ENCODE measurements at places on chromosomes 7 and 10.

DNA sequence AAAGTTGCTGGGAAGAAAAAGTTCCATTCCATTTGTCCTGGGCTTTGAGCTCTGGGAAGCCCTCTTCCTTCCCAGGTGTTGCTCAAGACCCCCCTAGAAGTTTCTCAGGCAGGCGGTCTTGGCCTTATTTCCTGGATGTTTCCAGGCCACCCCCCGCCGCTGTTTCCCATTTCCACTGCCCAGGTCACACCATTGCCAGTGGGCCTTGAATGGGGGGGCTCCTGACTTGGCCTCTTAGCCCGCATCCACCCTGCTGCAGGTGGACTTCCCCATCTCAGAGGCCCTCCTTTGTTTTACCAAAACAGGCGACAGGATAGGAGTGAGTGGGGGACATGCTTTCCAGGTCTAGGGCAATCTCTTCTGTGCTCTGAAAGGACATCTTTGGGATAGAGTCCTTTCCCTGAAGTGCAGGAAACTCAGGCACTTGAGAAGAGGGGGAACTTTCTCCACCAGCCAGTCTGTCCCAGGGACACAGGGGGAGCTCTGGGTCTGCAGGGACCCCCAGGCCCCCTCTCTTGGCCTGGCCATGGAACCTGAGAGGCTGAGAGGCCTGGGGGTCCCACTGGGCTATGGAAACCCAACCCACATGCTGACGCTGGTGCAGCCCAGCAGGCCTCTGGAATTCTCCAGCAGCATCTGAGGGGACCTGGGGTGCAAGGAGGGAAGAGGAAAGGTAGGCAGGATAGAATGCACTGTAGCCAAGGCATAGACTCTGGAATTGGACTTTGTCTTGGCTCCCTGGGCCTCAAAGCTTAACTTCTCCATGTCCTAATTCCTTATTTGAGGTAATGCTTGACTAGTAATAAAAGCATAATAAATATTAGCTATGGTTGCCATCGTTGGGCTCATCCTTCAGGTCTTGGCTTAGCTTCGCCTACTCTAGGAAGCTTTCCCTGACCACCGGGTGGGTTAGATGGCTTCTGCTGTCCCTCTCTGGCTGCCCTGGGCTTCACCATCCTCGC, 17.6 kb downstream of the NEURL1 start:
- DNase-seq = no peak

DNA sequence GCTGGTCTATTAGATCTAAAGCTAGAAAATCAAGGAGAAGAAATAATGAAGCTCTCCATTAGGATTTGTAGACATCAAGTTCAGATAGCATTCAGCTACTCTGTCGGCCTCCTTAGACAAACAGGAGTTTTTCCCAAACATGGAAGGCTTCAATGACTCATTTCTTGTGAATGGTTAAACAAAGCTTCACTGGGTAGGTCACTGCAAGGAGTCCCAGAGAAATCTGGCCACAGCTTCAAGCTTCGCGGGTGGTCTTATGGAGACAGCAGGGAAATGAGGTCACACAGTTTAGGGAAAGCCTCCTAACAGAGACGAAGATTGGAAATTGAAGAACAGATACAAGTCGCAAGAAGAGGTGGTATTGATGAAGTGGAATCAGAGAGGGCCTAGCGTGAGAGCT, 22.6 kb upstream of the LRRC72 start:
- no peak for DNase-seq

DNA sequence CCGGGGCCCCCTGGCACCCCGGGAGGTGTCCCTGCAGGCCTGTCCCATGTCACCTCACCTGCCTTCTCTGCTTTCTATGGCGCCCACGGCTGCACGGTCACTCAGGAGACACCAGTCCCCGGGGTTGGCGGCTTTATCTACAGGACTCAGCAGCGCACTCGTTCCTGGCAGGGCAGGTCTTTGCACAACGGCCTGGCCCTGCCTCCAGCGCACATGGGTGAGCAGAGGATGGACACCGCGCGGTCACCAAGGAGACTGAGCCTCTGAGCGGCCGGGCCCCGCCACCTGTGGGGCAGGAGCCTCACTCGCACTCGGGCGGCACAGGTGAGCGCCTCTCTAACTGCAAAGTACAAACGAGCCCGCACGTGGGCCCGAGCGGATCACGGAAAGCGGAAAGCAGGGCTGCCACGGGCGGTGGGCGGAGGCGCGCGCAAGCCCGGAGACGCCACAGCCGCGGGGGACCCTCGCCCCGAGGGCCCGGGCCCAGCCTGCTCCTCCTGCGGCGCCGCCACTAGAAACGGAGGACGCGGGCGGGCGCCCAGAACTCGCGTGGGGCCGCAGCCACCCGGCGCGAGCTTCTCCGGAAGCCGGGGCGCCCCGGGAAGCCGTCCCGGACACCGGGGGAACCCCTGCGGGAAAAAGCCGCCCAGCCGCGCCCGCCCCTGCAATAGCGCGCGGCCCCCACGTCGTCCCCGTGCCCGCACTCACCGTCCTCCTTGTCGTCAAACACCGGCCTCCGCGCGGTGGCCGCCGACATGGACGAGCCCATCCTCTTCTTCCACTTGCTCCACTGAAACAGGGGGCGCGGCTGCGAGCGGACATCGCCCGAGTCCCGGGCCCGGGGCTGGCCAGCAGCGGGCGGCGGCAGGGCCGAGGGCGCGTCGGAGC, 642 bp downstream of the STK32C start:
- DNase-seq = no peak

DNA sequence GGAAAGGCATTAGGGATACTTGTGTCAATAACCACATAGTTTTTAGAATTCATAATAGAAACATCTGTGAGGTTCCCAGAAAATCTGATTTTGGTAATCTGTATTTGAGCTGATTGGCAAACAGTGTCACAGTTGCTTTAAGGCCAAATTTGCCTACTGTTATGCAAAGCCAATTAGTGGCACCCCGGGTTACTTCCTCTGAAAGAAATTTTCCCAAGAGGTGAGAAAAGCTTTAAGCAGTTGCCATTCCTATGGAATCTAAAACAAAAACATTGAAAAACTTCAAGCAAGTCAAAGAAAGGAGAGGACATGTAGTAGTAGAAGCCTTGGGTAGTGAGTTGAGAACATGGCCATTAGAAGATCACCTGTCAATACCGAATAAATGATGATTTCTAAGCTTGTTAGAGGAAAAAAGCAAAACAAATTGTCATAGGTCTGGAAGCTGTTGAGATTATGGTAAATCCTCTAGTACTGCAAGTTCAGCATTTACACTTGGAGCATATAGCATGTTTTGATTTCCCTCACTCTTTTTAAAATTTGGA, 176.8 kb downstream of the TWIST1 start:
- no peak for DNase-seq

DNA sequence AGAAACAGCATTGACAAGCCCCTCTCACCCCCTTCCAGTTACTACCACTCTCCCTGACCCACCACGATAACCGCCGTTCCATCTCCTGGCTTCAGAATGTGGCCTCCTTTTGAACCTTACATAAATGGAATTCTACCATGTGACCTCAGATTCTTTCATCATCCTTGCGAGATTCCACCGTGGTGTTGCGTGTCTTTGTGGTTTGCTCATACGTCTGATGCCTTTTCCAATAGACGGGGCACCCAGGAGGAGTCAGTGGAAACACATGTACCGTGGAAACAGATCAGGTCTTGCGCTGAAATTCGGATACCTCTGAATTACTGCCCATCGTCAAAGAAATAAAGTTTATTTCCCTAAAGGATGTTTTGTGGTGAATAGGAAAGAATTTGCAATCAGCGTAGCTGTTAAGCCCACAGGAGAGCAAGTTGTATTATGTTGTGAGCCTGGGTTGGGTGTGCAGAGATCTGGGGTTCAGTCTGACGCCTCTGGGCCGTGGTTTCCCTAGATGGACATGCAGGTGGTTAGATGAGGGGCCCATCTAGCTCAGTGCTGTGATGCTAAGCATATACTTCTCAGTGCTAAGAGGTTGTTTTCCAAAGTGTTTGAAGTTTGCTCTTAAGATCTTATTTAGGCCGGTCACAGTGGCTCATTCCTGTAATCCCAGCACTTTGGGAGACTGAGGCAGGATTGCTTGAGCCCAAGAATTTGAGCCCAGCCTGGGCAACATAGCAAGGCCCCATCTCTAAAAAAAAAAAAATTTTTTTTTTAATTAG, 29.1 kb downstream of the GTF2IRD1 start:
- no peak for DNase-seq

GRCh38 chr10:103350175-103350516, 794 bp downstream of the PCGF6 start:
- no peak for DNase-seq

DNA sequence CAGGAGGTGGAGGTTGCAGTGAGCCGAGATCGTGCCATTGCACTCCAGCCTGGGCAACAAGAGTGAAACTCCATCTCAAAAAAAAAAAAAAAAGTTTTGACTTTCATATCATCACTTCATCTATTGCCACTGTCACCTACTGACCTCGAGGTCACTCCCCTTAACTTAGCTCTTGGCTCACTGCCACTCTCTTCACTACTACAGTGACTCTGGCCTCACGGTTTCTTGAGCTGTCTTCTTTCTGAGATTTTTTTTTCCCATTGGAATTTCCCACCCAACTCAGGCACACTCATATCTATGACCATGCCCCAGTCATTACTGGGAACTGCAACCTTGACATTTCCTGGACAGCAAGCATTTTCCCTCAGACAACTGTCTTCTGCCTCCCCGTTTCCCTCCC, 42.6 kb upstream of the C7orf33 start:
- no peak for DNase-seq

DNA sequence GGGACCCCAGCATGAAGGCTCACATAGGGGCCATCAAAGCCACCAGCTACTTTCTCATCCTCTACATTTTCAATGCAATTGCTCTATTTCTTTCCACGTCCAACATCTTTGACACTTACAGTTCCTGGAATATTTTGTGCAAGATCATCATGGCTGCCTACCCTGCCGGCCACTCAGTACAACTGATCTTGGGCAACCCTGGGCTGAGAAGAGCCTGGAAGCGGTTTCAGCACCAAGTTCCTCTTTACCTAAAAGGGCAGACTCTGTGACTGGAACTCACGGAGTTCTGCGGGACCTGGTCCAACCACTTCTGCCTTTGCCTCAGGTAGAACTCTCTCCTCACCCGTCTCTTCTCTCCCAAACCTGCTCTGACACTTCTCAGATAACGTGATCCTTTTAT, 945 bp downstream of the TAS2R40 start:
- no peak for DNase-seq

DNA sequence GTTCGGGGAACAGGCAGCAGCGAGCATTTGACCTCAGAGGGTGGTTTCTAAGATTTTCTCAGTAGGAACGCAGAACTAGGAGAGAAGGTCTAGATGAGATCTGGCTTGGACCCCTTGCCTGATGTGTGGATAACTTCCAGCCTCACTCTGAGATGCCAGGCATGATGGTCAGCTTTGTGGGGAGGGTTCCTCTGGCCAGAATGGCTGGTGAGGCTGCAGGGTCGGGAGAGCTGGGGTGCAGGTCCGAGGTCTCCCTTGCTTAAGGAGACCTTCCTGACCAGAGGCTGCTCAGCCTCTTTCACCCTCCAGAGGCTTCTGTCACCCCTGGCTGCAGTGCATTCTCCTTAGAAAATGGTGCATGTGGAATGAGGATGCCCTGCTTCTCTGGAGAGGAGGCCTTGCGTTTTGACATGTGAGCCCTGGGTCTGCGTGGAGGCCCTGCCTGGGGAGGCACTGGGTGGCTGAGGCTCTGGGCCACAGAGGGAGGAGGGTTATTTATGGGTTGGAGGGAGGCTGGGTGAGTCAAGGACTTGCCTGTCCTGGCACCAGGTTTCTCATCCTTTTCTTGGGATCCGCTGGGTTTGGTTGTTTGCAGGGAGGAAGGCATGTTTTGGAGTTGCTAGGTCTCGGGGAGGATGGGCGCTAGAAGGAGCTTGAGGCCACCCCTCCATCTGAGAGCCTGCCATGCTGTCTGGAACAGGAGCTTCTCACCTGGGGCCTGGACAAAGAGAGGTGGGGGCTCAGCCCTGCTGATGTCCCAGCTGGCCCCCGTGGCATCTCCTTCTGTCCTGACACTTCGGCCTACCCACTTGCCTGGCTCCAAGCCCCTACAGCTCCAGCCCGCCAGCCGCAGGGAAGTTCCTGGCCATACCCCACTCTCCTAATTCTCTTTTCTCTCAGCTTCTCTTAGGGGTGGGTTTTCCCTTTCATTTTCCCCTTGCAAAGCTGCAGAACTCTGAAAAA, 3.9 kb downstream of the FAM241B start:
- DNase-seq = no peak

- DNase-seq = no peak
These were observed 484.8 kb upstream of the DPP6 start for GRCh38 chr7:153567426-153567825.

GRCh38 chr7:69889976-69890351, 291.7 kb downstream of the AUTS2 start:
- DNase-seq = no peak

GRCh38 chr10:114825513-114826253, 4.1 kb downstream of the FHIP2A start:
- DNase-seq = no peak

DNA sequence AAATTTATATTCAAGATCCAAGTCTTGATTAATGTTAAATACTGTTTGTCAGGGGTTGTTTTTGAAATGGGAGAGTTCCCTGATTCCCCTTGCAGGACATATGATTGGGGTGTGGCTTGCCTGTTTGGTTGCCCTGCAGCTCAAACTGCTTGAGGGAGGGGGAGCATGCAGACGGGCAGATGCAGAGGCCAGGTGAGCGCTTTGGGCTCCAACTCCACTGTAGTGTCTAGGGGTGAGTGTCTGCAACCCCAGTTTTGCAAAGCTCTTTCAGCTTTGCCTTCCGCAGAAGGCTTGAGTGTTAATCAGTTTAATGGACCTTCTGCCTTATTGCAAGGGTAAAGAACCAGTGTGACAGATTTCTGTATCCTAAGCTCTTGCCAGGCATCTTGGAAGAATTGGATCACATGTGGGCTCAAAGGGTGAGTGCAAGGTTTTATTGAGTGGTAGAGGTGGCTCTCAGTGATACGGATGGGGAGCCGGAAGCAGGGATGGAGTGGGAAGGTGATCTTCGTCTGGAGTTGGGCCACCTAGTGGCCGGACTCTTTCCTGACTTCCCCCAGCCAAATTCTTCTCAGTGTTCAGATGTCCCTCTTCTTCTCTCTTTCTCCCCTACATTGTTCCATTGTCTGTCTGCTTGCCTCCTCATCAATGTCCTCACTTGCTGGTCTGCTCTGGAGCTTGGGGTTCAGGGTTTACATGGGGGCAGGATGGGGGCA, 479.7 kb downstream of the ATRNL1 start:
- no peak for DNase-seq

- no peak for DNase-seq
These were observed 7.8 kb upstream of the PTPN12 start for GRCh38 chr7:77529279-77529678.

DNA sequence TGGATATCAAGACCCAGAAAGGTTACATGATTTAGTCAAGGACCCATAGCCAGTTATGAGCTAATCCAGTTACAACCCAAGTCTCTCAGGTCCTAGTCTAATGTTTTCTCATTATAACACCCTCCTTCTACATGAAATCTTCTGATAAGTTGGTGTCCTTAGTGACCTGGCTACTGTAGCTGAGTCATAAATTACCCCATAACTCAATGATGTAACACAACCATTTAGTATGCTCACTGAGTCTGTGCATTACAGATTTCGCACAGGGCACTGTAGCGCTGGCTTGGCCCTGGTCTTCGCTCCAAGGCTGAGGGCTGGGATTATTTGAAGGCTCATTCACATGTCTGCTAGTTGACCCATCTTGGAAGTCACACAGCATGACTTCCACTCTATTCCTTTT, 36.0 kb upstream of the GLCCI1 start:
- no peak for DNase-seq

- DNase-seq = no peak
These were observed 98.3 kb upstream of the KCNIP2 start for GRCh38 chr10:101941871-101942270.
